ENCODE measurements at places on chromosomes 2 and 18.

- DNase-seq = no peak
Observed at GRCh38 chr2:39492095-39492590, 55.1 kb upstream of the MAP4K3 start.

DNA sequence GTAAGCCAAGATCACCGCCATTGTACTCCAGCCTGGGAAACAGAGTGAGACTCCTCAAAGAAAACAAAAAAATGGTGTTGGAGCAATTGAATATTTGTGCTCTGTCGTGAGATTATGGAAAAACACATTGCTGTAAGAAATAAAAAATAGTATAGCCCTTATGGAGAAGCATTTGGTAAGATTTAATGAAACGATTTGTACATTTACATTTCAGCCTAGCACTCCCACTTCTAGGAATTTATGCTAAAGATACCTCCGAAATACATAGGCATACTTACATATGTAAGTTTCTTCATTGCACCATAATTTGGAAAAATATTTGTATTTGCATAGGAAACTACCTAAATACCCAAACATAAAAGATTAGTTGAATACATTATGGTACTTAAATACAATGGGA lies 8.7 kb upstream of the DTNB start:
- no peak for DNase-seq

- no peak for DNase-seq
Observed at GRCh38 chr2:175880-176820, 87.7 kb downstream of the SH3YL1 start.

- no peak for DNase-seq
Observed at GRCh38 chr2:159760326-159760725, 37.7 kb downstream of the CD302 start.

GRCh38 chr2:42721898-42722297 lies 42.0 kb downstream of the OXER1 start:
- no peak for DNase-seq

DNA sequence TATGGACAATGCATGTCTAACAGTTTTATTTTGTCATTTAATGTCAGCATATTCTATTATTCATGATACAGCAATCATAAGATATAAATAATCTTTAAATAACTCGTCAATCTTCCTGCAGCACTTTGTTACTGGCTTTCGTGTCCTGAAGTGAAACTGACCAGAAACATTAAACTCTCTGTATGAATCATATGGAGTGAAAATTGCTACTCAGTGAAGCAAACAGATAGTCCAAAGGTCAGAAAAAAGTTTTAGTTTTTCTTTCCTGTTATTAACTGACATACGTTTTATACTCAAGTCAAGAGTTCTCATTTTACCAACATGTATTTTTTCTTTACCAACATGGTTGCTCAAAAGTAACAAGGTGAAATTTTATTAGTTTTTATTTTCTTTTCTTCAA lies 106.8 kb upstream of the GALNT5 start:
- no peak for DNase-seq

DNA sequence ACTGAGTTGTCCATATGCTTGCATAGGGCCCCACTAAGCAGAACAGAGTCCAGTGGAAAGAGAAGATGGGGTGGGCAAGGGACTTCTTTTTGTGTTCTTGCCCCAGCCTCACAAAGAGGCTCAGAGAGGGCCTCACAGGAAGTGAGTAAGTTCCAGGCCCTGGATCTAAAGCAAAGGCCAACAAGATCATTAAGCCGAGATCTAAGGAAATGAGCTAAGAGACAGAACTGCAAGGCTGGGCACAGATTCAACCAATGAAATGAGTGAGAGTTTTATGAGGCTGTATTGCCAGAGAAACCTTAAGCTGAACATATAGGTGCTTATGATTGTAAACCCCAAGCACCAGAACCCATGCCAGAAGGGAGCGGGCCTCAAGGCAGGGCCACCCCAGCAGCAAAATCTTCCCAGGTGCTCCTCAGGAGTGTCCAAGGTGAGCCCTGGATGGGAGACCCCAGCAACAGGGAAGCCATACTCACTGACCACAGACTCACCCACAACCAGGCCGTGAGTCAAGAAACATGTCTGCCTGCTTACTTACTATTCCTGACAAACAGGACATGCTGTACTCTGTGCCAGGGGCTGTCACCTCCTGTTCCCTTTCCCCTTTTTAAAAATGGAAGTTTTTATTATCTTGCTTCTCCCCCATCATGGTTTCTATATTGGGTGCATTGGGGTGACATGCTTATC lies 40.2 kb downstream of the SLC14A1 start:
- DNase-seq = no peak

- DNase-seq = no peak
Observed at GRCh38 chr18:27711382-27711781, 465.5 kb downstream of the CDH2 start.

DNA sequence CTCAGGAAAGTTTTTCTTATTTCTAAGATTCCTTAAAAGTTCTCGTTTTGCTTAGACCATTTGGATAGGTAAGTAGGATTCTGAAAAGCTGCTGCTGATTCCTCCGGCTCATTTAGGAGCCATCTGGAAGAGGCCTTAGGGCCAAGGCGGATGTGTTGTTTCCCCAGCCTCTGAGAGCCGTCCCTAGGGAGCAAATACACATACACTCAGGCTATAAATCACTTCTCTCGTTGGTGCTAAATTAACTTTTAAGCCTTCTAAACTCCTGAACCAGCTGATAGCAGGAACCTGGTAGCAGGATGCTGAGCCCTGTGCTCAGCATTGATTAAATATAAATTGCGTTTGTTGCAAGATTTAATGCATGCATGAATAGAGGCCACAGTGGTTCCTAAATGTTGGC lies 109.8 kb downstream of the ADCYAP1 start:
- DNase-seq = no peak

GRCh38 chr2:201987426-201987825 lies 46.2 kb upstream of the FZD7 start:
- DNase-seq = no peak

- DNase-seq = no peak
Observed at GRCh38 chr2:153668923-153669322, 190.4 kb upstream of the RPRM start.

GRCh38 chr2:144217853-144218633 lies 301.9 kb downstream of the ZEB2 start:
- no peak for DNase-seq

- DNase-seq = no peak
Observed at GRCh38 chr18:79458131-79458838, 62.6 kb downstream of the NFATC1 start.

DNA sequence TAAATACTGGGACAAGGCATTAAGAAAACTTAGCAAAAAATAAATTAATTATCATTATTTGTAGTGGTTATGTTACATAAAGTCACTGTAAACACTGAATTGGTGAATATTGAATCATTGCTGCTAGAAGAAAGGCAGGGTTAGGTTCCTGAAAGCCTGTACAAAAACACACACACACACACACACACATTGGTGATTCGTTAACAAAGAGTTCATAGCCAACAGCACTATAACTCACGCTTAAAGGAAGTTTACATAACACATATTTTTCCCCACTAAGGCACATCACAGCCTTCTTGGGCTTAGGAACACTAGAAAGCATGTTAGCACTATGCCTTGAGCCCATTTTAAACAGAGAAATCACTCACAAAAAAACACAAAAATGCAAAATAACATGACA lies 690.0 kb upstream of the PIK3C3 start:
- no peak for DNase-seq

DNA sequence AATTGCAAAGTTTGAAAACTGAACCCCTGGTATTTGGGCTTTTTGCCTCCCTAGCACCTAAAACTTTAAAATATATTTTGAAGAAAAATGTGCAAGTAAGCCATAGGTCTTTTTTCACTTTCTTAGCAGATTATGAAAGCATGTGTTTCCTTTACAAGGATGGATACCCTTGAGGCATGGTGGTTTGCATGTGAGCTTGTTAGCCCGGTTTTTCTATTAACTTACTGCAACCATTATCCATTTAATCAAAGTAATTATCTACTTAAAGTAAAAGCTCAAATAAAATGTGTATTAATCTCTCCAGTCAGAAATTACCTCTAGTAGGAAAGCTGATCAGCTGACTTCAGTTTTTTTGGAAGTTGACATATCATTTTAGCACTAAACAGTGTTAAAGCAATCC lies 140.6 kb downstream of the EML6 start:
- no peak for DNase-seq

DNA sequence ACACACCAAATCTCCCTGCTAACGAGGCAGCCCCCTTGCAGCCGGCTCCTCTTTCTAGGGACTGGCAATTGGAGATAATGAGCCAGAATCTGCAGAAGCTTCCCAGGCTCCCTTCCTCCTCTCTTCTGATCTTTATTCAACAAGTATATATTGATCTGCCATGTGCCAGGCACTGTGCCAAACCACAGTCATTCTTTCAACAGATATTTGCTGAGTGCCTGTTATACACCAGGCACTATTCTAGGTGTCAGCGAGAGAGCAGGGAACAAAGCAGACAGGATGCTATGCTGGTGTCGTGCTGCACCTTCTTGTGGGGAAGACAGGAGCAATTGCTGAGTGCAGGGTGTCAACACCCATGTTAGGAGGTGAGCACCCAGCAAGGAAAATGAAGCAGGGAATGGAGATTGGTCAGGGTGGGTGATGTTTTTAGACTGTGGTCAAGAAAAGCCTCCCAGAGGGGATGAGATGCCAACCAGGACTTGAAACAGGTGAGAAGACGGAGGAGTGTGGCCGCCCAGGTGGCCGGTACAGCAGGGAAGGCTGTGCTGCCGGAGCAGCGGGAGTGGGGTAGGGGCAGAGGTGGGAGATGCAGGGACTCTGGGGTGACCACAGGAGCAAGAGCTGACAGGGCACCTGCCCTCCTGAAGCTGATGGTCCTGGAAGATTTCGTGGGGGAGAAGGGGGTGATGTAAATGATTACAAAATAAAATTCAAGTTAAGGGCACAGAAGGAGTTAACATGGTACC lies 307.6 kb upstream of the RAB12 start:
- DNase-seq = no peak

DNA sequence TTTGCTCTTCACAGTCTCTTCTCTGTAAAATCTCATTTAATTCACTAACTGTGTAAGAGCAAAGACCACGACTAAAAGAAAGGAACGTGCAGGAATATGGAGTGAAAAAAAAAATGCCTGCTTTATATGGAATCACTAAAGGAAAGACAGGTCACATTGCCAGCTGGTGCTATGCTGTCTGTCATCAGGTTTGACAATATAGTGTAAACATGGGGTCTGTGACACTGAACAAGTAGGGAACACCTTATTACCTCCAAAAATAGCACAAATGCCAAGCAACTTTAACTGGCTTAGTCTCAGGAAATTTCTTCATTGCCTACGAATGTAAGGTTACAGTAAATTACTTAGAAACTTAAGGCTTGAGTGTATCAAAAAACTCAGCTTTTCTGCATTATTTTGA lies 364.5 kb upstream of the LINC00305 start:
- DNase-seq = no peak

DNA sequence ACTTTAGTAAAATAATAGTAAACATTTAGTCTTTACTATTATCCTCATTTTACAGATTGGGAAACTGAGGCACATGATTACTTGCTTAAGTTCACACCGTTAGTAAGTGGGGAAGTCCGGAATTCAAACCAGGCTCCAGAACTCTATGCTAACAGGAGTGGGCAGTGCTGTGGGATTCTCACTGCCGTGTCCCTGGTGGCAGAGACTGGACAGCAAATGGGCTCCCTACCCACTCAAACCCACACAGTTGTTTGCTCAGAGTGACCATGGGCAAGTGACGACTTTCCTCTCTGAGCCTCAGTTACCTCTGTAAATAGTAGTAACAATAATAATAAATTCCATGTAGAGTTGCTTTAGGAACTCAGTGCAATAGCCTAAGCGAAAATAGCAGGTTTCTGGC lies 24.0 kb downstream of the MAIP1 start:
- DNase-seq = no peak

GRCh38 chr2:75560022-75560767 lies 544 bp downstream of the EVA1A start:
- no peak for DNase-seq

GRCh38 chr2:190365499-190366204 lies 22.3 kb downstream of the INPP1 start:
- no peak for DNase-seq

- no peak for DNase-seq
Observed at GRCh38 chr2:224046752-224047151, 7.7 kb upstream of the SERPINE2 start.

GRCh38 chr2:8121022-8121825 lies 560.6 kb upstream of the ID2 start:
- no peak for DNase-seq

GRCh38 chr2:161230959-161231358 lies 70.7 kb downstream of the TANK start:
- DNase-seq = no peak

- DNase-seq = no peak
Observed at GRCh38 chr18:64053246-64053645, 83.4 kb downstream of the SERPINB8 start.

GRCh38 chr2:1594373-1595171 lies 149.7 kb downstream of the PXDN start:
- no peak for DNase-seq

- no peak for DNase-seq
Observed at GRCh38 chr2:43435746-43436145, 160.1 kb downstream of the THADA start.

- DNase-seq = no peak
Observed at GRCh38 chr2:44299635-44300034, 24.4 kb downstream of the SLC3A1 start.

- no peak for DNase-seq
Observed at GRCh38 chr2:233470011-233470687, 96.4 kb downstream of the USP40 start.

GRCh38 chr18:63149302-63149587 lies 170.3 kb downstream of the BCL2 start:
- no peak for DNase-seq
